ENCODE measurements at places on chromosomes 3 and 15.

GRCh38 chr3:79052054-79052681 is 715.6 kb downstream of the ROBO1 start:
- DNase-seq = no peak

DNA sequence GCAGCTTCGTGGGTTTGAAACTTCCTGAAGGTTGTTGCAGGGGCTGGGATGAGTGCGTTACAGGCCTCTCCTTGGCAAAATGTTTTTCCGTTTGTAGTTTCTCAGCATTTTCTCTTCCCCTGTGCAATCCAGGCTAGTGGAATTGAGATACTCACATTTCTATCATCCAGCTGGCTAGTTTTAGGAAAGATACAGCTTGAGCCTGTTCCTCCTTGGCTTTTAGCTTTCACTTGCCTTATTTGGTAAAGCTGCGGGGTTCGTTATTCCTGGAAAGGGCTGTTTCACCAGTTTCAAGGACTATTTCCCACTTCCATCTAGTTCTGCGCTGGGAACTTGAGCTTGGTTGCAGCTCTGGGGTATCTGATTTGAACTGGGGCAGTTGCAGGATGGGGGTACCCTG is 90.3 kb downstream of the ITPR1 start:
- no peak for DNase-seq

DNA sequence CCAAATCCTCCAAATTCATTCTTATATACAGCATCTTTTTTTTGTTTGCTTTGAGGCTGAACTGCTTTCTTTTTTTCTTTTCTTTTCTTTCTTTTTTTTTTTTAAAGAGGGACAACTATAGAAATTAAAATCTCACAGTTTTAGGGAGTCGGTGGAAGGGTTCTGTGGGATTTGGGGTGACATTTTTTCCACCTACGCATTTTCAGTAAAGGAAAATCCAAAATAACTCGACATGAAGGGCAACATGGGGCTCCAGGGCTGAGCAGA is 3.0 kb upstream of the FEZF2 start:
- no peak for DNase-seq

- no peak for DNase-seq
Measured at GRCh38 chr3:76789237-76789636, 250.7 kb upstream of the ROBO2 start.

DNA sequence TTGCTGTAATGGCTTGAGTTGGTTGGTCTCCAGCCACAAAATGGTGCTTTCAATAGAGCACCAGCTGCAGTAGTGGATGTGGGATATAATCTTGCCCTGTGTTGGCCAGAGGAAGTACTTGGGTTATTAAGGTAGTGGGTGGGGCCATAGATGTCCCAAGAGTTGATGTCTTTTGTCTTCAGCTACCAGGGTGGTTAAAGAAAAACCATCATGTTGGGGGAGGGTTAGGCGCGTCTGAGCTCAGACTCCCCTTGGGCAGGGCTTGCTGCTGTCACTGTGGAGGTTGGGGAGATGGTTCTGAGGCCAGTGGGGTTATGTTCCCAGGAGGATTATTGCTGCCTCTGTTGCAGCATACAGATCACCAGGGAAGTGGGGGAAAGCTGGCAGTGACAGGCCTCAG is 46.9 kb upstream of the GADL1 start:
- no peak for DNase-seq
